ENCODE measurements at places on chromosomes 13 and 19.

- H3K27me3 ChIP-seq, result no peaks in the 10 kb centered on the region
- H3K36me3 ChIP-seq, result no peaks in the 10 kb centered on the region
- no peak for DNase-seq
- no peak overlapping the region for H3K4me3 ChIP-seq
- no peak overlapping the region for H3K27ac ChIP-seq
Measured at GRCh38 chr19:43148233-43148632, 38.1 kb downstream of the PSG5 start.

- H3K4me3 ChIP-seq, result no peak overlapping the region
- no peaks in the 10 kb centered on the region for H3K4me1 ChIP-seq
- no peak overlapping the region for H3K27ac ChIP-seq
- H3K36me3 ChIP-seq, result no peaks in the 10 kb centered on the region
Measured at GRCh38 chr19:55347442-55348009, 7.0 kb downstream of the COX6B2 start.

GRCh38 chr13:49400755-49401659 is 42.9 kb downstream of the CAB39L start:
- no peaks in the 10 kb centered on the region for H3K36me3 ChIP-seq
- peak overlapping the region; percentile 42 for H3K4me3 ChIP-seq
- no peak for DNase-seq
- H3K27me3 ChIP-seq, result no peaks in the 10 kb centered on the region

- H3K4me3 ChIP-seq, result no peak overlapping the region
- H3K4me1 ChIP-seq, result no peaks in the 10 kb centered on the region
- DNase-seq, result no peak
- no peaks in the 10 kb centered on the region for H3K27me3 ChIP-seq
- H3K36me3 ChIP-seq, result no peaks in the 10 kb centered on the region
- no peak overlapping the region for H3K27ac ChIP-seq
Measured at GRCh38 chr13:92716749-92717148, 509.9 kb upstream of the GPC6 start.

DNA sequence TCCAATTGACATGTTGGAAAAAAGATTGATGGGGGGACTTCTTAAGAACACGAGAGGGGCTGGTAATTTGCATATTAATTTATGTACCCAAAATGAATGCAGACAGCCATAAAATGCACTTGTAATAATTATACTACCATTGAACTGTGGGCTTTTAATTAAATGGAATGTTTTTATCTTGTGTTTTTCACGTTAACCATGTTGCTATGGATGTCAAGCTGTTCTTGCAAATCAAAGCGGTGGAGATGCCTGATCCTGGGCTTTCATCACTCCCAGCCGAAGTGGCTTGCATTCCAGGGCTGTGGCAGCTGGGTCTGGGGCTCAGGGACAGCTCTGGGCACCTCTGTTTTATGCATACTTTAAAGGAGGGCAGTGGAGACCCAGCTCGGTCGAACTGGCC is 179.4 kb upstream of the TMTC4 start:
- DNase-seq, result no peak
- H3K36me3 ChIP-seq, result no peaks in the 10 kb centered on the region
- no peak overlapping the region for H3K27ac ChIP-seq
- no peak overlapping the region for H3K4me3 ChIP-seq

- H3K36me3 ChIP-seq, result no peaks in the 10 kb centered on the region
- H3K27me3 ChIP-seq, result no peaks in the 10 kb centered on the region
- no peak overlapping the region for H3K27ac ChIP-seq
- H3K4me3 ChIP-seq, result no peak overlapping the region
Measured at GRCh38 chr13:66958611-66959010, 271.5 kb downstream of the PCDH9 start.

GRCh38 chr19:45954156-45954555 is 19.5 kb downstream of the NOVA2 start:
- no peak for DNase-seq
- H3K27ac ChIP-seq, result no peak overlapping the region
- no peaks in the 10 kb centered on the region for H3K27me3 ChIP-seq
- no peaks in the 10 kb centered on the region for H3K36me3 ChIP-seq
- no peaks in the 10 kb centered on the region for H3K4me1 ChIP-seq
- H3K4me3 ChIP-seq, result no peak overlapping the region

- no peaks in the 10 kb centered on the region for H3K36me3 ChIP-seq
- no peak for DNase-seq
- H3K27ac ChIP-seq, result no peak overlapping the region
- no peak overlapping the region for H3K4me3 ChIP-seq
- H3K4me1 ChIP-seq, result no peaks in the 10 kb centered on the region
- no peaks in the 10 kb centered on the region for H3K27me3 ChIP-seq
Measured at GRCh38 chr13:62193919-62194318, 778.3 kb upstream of the PCDH20 start.

- DNase-seq, result no peak
- no peaks in the 10 kb centered on the region for H3K36me3 ChIP-seq
- H3K27ac ChIP-seq, result no peak overlapping the region
- no peak overlapping the region for H3K4me3 ChIP-seq
- H3K4me1 ChIP-seq, result peaks cover 14% of the 10 kb centered on the region
Measured at GRCh38 chr13:48251611-48252081, 18.6 kb downstream of the ITM2B start.

- H3K4me3 ChIP-seq, result peak overlapping the region; percentile 97
- no peak for DNase-seq
- peak overlapping the region; percentile 99 for H3K27ac ChIP-seq
- H3K4me1 ChIP-seq, result peaks cover 7% of the 10 kb centered on the region
Measured at GRCh38 chr13:48232420-48233045, 473 bp upstream of the ITM2B start.

DNA sequence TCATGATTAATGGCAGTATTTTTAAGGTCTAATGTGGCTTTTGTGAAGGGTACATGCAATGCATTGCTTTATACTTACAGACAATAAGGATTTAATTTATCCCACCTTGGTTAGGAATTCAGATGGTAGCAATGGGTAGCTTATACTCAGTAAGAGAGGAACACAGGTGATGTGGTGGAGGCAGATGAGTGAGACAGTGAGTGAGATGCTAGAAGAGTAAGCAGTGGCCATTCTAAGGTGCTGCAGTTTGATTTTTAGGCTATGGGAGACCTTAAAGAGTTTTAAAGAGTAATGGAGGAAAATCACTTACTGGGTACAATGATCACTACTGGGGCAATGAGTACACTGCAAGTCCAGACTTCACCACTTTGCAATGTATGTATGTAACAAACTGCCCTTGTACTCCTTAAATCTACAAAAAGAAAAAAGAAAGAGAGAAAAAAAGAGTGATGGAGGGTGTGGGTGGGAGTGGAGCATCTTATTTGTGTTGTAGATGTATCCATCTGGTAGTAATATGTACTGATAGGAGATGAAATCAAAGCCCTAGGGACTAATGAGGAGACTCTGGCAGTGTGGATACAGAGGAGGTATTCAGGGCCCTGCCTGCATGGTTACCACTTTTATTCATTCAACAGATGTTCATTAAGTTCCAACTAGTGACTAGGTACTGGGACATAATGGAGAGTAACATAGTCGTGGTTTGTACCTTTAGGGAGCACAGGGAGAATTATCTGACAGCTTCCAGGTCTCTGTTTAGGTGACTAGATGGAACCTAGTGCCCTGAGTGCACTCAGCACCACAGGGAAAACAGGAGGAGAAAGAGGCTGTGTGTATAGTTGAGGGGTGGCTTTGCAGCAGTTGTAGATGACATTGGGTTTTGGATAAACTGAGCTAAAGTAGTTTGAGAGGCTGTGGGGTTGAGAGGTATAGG is 99.0 kb downstream of the GPC6 start:
- no peak for DNase-seq
- H3K4me3 ChIP-seq, result no peak overlapping the region
- no peaks in the 10 kb centered on the region for H3K4me1 ChIP-seq

GRCh38 chr13:112453207-112453829 is 77.2 kb downstream of the SPACA7 start:
- DNase-seq, result no peak
- no peaks in the 10 kb centered on the region for H3K36me3 ChIP-seq
- H3K4me3 ChIP-seq, result no peak overlapping the region
- H3K27me3 ChIP-seq, result no peaks in the 10 kb centered on the region

DNA sequence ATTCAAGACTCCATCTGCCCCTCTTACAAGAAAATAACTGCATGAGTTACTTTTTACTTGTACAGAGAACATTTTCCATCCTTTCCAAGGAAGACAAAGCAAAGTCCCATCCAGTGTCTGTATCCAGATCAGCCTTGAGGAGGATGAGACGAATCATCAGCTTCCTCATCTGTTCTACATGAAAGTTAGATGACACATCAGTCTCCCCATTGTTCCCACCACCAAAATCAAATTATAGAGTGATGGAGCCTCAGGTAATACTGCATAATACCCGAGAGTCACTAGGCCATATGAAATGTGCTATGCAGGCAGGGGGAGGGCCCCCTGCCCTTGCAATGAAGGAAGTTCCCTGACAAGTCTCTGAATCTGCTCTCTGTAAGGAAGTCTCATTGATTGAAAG is 1244.6 kb upstream of the SLC10A2 start:
- no peak for DNase-seq
- no peak overlapping the region for H3K27ac ChIP-seq
- no peaks in the 10 kb centered on the region for H3K27me3 ChIP-seq
- no peaks in the 10 kb centered on the region for H3K36me3 ChIP-seq
- H3K4me1 ChIP-seq, result no peaks in the 10 kb centered on the region

GRCh38 chr19:14114439-14114838 is 3.1 kb downstream of the PRKACA start:
- H3K27ac ChIP-seq, result peak overlapping the region; percentile 85
- no peak for DNase-seq
- H3K4me3 ChIP-seq, result no peak overlapping the region
- H3K27me3 ChIP-seq, result no peaks in the 10 kb centered on the region

- no peaks in the 10 kb centered on the region for H3K4me1 ChIP-seq
- no peaks in the 10 kb centered on the region for H3K36me3 ChIP-seq
- peak; percentile 10 for DNase-seq
- no peaks in the 10 kb centered on the region for H3K27me3 ChIP-seq
Measured at GRCh38 chr19:7348587-7349230, at the start of gene ARHGEF18. Gene ARHGEF18, plus strand, starts transcription at chr19:7348937. Its CDS starts 13,954 bp downstream, at chr19:7362891.

DNA sequence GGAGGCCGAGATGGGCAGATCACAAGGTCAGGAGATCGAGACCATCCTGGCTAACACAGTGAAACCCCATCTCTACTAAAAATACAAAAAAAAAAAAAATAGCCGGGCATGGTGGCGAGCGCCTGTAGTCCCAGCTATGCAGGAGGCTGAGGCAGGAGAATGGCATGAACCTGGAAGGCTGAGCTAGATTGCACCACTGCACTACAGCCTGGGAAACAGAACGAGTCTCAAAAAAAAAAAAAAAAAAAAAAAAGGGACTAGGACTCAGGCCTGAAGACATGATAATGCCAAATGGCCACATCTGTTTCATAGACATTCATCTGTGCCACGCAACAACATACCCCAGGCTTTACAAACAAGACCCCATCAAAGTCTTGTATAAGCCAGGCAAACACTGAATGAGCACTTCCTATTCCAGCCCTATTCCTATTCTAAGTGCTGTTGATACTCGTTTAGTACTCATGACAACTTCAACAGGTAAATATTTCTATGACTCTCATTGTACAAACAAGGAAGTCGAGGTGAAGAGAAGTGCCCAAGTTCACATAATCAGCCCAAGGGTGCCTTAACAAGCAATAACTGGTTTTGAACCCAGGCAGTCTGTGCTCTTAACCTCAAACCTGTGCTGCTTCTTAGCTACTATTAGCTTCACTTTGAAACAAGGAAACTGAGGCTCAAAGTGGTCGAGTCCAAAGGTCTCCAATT is 1.7 kb downstream of the B9D2 start:
- H3K36me3 ChIP-seq, result no peaks in the 10 kb centered on the region
- H3K4me3 ChIP-seq, result no peak overlapping the region
- H3K27ac ChIP-seq, result no peak overlapping the region
- no peak for DNase-seq
- H3K27me3 ChIP-seq, result no peaks in the 10 kb centered on the region

DNA sequence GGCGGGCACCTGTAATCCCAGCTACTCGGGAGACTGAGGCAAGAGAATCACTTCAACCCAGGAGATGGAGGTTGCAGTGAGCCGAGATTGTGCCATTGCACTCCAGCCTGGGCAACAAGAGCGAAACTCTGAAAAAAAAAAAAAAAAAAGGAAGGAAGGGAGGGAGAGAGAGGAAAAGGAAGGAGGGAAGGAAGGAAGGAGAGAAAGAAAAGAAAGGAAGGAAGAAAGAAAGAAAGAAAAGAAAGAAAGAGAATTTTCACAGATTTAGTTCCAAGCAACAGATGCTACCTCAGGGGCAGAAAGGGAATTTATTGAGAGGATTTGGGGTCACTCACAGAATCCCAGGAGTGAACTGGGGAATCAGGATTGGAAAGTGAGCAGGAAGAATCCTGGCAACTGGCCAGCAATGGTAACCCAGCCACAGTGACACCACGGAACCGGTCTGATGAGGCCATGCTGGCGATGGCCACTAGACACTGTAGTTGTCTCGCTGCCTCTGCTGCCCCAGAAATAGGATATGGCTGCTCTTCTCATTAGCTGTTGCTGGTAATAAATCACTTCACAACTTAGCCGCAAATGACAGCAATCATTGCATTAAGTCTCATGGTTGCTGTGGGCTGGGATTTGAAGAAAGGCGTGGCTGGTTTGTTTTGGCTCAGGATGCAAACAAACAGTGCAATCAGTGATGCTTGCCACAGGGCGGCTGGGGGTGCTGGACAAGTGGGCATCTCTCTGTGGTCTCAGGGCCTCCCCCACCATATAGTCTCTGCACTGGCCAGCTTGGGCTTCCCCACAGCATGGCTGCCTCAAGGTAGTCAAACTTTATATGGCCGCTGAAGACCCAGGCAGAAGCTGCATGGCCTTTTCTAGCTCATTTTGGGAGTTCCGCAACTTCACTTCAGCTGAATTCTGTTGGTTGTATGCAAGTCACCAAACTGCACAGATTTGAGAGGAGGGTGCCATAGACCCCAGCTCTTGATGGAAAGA is 5.2 kb upstream of the BCAM start:
- no peaks in the 10 kb centered on the region for H3K36me3 ChIP-seq
- peaks cover 8% of the 10 kb centered on the region for H3K4me1 ChIP-seq
- H3K27me3 ChIP-seq, result no peaks in the 10 kb centered on the region
- no peak for DNase-seq
- no peak overlapping the region for H3K4me3 ChIP-seq
- H3K27ac ChIP-seq, result no peak overlapping the region

DNA sequence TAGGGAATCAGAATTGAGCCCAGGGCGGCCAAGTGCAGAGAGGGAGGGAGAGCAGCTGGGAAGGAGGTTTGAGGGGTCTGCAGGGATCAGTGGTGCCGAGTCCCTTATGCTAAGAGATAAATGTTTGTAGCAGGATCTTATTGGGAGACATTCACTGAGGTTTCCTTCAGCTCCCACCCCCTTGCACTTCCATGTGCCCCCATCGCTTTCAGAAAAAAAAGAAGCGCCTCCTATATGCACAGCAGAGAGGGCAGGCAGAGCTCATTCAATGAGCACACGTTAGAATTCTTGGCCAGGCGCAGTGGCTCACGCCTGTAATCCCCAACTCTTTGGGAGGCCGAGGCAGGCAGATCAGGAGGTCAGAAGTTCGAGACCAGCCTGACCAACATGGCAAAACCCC is 28.0 kb downstream of the CYP4F2 start:
- H3K4me3 ChIP-seq, result no peak overlapping the region
- H3K27ac ChIP-seq, result no peak overlapping the region
- no peaks in the 10 kb centered on the region for H3K4me1 ChIP-seq
- H3K36me3 ChIP-seq, result no peaks in the 10 kb centered on the region
- H3K27me3 ChIP-seq, result no peaks in the 10 kb centered on the region
- DNase-seq, result no peak

All from ovary (tissue), 10 donors.